Mesothelial cell of epicardium (in vitro differentiated cells): ENCODE measurements at places on chromosomes 7 and 10.

DNA sequence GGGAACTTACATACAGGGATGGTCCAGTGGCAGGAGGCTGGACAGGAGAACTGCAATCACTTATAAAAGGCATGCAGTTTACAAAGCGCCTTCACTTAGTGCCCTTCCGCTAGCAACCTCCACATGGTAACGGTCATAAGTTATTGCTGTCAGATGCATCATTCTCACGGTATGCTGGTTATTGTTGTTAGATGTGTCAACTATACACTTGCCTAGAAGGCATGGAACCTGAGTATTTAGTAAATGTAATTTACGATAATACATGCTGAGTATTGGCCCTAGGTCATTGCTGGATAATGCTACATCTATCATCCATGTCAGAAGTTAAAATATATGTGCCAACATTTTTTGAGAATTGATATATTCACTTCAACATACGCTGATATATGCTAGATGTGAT, 155.1 kb upstream of the MBL2 start:
- DNase-seq: no peak

- DNase-seq: peak; percentile 29
Measured at GRCh38 chr7:43791-44540, 148.4 kb upstream of the FAM20C start.

DNA sequence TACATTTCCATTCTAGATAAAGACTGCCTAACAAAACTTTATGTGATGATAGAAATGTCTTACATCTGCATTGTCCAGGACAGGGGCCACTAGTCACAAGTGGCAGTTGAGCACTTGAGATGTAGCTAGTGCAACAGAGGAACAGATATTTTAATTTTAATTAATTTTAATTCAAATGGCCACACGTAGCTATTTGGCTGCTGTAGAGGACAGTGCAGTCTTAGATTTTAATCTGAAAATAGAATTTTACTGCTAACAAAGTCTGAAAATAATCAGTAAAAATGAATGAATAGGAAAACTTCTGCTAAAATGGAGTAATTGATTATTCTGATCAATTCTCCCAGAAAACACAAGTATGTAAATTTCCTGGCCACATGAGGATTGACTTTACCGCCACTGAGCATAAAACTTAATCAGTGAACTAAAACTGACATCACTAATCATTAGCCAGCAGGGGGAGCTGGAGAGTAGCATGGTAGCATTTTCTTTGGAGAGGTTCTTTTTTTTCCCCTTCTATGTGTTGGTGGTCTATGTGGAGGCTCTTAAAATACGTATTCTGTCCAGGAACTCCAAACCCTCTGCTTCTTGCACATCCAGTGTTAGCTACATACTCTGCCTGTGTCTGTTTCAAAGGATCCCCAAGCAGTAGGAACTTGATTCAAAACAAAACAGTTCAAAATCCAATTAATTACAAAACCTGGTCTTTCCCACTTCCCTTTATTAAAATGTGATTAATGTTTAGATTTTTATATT, 52.1 kb downstream of the TSPAN12 start:
- DNase-seq: peak; percentile 74

DNA sequence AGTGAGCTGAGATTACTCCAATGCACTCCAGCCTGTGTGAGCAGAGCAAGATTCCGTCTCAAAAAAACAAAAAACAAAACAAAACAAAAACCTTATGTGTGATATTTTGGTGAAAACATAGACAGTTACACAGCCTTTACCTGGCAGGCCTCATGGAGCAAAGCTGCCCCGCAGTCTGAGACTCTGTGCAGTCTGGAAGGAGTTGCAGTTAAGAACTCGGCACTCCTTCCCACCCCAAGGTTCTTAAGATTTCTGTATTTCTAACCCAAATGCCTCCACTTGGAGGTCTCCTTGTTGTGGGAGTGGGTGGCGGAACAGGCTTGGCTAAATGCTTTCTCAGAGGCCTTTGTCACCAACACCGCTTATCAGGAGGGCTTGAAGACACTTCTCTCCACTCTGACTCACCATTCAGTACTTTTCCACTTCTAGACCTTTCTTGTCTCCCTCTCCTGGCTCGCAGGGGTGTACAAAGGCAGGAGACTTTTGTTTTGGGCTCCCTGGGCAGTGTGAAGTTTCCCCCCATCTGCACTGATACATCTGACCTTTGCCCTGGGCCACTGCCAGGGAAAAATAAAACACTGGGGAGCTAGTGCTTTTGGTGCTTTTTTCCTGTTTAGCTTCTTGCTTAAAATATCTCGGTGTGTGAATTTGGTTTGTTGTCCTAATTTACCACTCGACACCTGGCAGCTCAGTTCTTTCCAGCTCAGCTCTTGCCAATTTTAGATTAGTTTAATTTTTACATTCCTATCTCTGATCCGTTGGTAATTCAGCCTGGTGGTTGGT, 51.3 kb upstream of the MAGI2 start:
- DNase-seq: no peak

DNA sequence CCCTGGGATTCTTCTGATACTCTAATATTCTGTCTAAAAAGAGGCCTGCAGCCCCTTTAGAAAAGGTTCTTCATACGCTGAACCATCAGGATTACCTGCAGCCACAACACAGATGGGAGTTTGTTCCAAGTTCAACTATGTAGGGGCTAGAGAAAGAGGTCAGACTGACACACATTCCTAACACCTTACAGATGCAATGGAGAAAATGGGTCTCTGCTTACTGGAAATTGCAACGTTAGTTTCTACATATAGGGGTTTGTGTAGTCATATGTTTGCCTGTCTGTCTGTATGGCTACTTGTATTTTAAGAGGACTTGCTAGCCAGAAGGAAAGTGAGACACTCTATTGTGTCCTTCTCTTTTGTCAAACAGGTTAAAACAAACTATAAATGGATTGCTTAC, 618.5 kb downstream of the INHBA start:
- no peak for DNase-seq

DNA sequence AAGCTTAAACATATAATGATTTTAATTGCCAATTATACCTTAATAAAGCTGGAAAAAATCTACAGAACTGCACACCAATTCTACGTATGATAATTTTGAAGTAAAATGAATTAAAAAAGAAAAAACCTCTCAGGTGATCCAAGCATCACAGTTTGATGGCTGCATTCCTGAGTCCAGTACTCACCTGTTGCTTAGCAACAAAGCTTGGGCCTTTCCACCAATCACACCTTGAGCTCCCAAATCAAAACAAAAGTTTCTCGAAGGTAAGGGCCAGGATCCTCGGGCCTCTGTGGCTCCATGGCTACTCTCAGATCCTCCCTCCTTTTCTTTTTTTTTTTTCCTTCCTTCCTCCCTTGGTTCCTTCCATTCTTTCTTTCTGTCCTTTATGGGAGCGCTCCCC, 137.2 kb upstream of the PCBD1 start:
- no peak for DNase-seq

- peak; percentile 81 for DNase-seq
Measured at GRCh38 chr7:40717242-40717641, 582.4 kb downstream of the SUGCT start.

GRCh38 chr10:48332166-48332870, 25.8 kb downstream of the MAPK8 start:
- DNase-seq: no peak

DNA sequence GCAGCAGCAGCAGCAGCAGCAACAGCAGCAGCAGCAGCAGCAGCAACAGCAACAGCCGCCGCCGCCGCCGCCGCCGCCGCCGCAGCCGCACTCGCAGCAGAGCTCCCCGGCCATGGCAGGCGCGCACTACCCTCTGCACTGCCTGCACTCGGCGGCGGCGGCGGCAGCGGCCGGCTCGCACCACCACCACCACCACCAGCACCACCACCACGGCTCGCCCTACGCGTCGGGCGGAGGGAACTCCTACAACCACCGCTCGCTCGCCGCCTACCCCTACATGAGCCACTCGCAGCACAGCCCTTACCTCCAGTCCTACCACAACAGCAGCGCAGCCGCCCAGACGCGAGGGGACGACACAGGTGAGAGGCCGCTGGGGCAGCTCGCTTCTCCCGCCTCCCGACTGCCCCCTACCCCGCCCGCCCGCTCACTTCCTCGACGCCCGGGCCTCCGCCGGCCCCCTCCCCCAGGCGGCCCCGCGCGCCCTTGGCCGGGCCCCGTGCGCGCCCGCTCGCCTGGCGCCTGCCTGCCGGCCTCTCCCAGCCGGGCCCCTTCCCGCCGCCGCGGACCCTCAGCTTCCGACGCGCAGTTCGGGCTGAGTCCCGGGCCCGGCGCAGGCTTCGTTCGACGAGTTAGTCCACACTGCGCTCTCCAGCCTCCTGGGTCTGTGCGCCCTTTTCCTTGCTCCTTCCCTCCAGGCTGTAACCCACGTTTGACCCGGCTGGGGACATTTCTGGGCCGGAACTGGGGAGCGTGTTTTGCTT, 882 bp downstream of the DLX6 start:
- no peak for DNase-seq

DNA sequence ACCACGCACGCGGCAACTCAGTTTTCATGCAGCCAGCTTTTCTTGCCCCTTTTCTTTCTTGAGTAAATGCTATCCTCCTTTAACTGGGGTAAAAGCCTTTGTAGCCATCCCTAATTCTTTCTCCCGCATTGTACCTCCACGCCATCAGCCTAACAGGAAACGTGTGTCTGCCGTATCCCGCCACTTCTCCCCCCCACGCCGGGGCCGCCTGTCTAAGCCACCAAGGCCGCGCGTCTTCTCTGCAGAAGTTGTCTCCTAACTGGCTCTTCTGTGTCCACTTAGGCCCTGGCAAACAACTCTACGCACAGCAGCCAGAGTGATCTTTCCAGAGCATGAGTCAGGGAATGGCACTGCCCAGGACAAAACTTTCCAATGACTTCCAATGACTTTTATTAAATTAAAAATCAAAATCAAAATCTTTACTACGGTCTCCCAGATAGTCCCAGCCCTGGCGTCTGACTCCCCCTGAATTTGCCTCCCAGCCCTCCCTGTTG, 74.6 kb downstream of the XRCC2 start:
- no peak for DNase-seq

GRCh38 chr10:72709041-72709440, 17.1 kb downstream of the MCU start:
- DNase-seq: no peak
